T1000 (cell line): ENCODE measurements at places on chromosomes 2 and 18.

GRCh38 chr2:20596193-20596972, 54.5 kb downstream of the HS1BP3 start:
- no peak for DNase-seq

DNA sequence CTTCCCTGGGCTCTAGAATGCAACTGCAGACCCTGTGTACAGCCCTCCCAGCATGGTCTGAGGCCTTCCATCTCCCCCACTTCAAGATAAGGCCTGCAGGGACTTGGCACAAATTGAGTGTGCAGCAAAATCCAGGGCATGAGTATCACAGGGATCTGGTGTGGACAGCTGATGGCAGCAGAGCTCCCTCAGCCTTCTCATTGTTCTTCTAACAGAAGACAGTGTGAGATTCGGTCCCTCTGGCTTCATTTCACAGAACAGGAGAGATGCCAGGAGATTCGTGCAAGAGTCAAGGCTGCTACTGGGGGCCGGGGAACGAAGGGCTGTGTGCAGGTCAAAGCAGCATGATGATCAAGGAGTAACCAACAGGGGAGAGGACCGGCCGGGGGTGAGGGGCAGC, 85.8 kb downstream of the UXS1 start:
- no peak for DNase-seq

- DNase-seq = no peak
These were observed 25.4 kb upstream of the TMEM131 start for GRCh38 chr2:98020992-98021713.

- DNase-seq = no peak
These were observed 1120.8 kb upstream of the TMEFF2 start for GRCh38 chr2:193315428-193316091.

- no peak for DNase-seq
These were observed 48.4 kb downstream of the GTF3C3 start for GRCh38 chr2:196750977-196751631.

- no peak for DNase-seq
These were observed at the start of gene ACMSD for GRCh38 chr2:134838143-134838620. TSS of gene ACMSD (plus strand) at chr2:134838616. CDS start at chr2:134838683, 67 bp downstream.

- no peak for DNase-seq
These were observed 16.0 kb downstream of the TMEM177 start for GRCh38 chr2:119694845-119695521.

- DNase-seq = no peak
These were observed 195.0 kb downstream of the MYCN start for GRCh38 chr2:16135196-16135912.

DNA sequence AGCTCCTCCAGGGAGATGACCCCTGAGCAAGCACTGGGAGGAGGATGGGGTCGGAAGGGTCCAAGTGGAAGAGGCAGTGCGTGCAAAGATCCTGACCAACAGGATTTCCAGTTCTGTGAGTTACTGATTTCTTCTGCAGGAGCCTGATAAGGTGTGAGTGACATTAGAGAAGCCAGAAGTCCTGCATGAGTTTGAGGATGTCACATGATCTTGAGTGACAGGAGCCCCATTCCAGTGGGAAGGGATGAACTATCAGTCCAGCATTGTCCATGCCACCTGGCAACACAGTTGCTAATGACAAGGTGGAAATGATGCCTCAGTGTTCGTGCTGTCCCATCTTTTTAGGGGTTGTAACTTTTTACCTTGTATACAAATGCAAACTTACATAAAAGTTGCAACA, 285.1 kb upstream of the HDAC4 start:
- DNase-seq = no peak

GRCh38 chr18:7815787-7816186, 248.7 kb downstream of the PTPRM start:
- DNase-seq = no peak

- DNase-seq = no peak
These were observed 216.6 kb upstream of the DSEL start for GRCh38 chr18:67733088-67733487.

DNA sequence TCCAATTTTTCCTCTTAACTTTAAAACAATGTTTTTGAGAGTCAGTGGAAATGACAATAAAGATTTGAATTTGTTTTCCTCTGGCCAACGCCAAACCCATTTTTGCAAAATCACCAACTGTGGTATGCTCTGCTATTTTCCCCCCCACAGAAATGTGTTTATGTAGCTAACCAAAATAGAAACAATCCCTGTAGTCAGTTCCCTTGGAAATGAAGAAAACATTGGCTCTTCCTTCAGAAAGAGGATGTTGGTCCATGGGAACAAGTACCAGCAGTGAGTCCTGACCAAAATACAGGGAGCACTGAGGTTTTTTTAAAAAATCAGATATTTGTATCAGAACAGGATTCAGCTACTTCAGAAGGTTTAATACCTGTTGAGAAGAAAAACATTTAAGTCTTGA, 65.3 kb downstream of the SLC40A1 start:
- no peak for DNase-seq

GRCh38 chr18:22783245-22783644, 149.9 kb upstream of the RBBP8 start:
- DNase-seq = no peak
